NCI-H1417 (cell line): ENCODE measurements at places on chromosomes 6 and 20.

DNA sequence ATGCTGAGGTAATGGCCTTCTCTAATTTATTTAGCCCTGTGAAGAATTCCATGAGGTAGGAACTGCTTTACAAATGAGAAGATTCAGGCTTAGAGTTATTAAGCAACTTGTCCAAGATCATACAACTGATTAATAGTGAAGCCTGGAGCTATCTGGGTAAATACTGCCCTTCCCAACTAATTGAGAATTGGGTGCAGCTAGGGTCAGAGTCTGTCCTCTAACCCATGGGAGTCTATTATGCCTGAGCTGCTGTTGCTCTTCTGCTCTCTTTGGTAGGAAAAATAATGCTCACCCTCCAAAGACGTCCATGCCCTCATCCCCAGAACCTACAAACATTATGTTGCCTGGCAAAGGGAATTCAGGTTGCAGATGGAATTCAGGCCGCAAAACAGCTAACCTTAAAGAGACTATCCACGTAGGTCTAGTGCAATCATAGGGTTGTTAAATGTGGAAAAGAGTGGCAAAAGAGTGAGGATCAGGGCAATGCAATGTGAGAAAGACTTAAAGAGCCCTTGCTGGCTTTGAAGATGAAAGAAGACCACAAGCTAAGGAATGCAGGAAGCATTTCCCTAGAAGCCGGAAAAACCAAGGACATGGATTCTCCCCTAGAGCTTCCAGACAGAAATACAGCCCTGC is 90.1 kb downstream of the SPTLC3 start:
- DNase-seq: no peak

DNA sequence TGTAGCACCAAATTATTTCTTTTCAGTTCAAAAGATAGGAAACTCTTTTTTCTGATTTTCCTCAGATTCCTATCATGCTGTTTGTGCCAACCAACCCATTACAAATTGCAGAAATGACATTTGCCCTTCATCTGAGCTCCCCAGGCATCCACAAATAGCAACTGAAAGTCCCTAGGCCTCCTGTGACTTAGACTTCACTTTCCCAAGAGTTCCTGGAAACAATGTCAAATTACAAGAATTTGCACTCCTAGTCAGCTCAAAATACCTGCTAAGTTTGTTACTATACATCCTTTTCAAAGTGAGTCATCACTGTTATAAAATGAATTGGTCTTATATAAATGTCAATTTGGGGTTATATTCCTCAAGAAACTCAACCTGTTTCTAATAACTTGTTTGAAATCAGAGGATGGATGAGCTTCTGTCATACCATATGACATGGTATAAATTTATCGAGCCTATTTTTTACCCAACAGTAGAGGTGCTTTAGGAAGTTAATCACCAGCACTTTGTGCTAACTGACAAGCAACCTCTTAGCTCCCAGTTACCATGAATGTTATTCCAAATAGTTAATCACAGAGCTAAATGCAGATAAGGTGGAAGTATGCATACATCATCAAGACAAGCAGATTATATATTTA is 256.5 kb downstream of the HACE1 start:
- no peak for DNase-seq

- DNase-seq: no peak
Measured at GRCh38 chr20:37226889-37227288, 34.7 kb downstream of the GHRH start.

- no peak for DNase-seq
Measured at GRCh38 chr20:63158845-63159244, 57.1 kb downstream of the YTHDF1 start.

GRCh38 chr6:150366118-150366778 is 2.6 kb upstream of the IYD start:
- DNase-seq: no peak

- no peak for DNase-seq
Measured at GRCh38 chr6:15131651-15132061, 114.2 kb upstream of the JARID2 start.

- DNase-seq: no peak
Measured at GRCh38 chr6:80939898-80940297, 812.6 kb downstream of the TENT5A start.

DNA sequence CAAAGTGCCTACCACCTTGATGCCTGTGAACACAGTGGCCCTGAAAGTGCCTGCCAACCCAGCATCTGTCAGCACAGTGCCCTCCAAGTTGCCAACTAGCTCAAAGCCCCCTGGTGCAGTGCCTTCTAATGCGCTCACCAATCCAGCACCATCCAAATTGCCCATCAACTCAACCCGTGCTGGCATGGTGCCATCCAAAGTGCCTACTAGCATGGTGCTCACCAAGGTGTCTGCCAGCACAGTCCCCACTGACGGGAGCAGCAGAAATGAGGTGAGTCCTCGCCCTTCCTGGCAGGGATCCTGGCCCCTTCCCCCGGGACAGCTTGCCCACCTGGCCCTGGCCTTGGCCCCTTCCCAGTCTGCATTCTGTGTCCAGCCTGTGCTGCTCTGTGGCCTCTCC is 17.9 kb downstream of the MAVS start:
- no peak for DNase-seq

DNA sequence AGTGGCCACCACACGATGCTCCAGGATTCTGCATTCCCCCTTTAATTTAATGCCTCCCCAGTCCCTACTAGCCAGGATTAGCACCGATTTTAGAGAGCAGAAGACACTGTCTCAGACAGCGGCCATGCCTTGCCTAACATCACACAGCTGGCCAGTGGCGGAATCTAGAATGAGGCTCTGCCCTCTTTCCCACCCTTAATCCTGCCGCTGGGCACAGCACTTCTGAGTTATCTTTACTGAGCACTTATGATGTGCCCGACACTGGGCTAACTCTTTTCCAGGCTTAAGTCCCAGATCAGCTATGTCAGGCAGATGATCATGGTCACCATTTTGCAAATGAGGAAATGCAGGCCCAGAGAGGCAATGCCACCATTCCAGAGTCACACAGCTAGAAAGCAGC is 5.6 kb upstream of the BPIFA2 start:
- no peak for DNase-seq

GRCh38 chr20:17834804-17835203 is 133.8 kb downstream of the SNX5 start:
- DNase-seq: no peak

DNA sequence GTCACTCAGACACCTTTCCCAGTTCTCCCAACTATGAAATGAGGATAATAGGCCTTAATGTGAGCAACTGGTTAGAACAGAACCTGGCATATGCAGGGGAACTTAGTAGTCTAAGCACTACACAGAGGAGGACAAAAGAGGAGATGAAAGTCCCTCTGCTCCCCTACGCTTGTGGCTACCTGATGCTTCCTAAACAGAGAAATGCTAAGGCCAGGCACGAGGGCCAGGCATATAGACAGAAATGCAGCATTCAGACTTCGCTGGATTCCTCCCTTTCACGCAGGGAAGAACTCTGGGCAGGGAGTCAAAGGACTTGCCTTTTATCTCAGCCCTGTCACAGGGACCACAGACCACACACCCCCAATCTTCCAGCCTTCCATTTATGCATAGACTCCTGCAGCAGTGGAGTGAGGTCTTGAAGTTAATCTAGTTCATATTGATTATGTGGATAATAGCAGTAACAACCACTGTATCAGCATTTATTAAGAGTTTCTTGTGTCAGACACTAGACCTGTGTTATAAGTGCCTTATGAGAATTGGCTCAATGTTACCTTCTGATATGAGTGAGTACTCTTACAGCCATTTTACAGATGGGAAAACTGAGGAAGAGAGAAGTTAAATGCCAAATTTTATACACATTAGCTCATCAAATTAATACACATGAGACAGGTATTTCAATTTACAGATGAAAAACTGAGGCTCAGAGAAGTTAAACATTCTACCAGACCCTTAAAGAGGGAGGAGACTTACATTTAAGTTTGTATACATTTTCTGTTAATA is 27.0 kb upstream of the TRAF3IP2 start:
- DNase-seq: no peak

DNA sequence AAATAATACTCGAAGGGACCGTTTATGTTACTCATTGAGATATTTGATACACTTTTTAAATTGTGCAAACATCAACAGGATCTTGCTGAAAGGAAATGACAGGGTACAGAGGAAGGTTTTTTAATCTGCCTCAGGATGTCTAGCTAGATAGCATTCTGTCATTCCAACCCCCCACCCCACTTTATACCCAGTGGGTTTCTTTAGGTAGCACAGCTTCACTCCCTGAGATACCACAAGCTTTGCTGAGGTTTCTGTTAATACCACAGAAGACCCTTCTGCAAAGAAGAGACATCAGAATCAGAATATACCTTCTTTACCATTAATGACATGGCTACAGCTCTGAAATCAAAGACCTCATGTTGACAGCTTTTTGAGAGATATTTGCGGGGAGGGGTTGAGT is 1.3 kb downstream of the PHACTR2 start:
- DNase-seq: peak; percentile 41

DNA sequence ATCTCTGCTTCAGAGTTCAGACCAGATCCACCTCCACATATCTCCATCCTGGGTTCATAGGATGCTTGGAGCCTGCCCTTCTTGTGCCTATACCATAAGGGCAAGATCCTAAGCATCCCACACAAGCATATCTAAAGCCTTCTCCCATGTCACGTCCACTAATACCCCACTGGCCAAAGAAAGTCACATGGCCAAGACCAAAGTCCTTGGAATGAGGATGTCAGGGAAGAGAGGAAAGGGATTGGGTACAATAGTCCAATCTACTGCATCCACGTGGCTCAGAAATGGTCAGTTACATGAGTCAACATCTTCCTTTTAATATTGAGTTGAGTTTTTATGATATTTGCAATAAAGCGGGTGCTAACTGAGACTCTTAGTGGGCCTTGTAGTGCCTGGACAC is 515.9 kb upstream of the SULF2 start:
- DNase-seq: no peak

DNA sequence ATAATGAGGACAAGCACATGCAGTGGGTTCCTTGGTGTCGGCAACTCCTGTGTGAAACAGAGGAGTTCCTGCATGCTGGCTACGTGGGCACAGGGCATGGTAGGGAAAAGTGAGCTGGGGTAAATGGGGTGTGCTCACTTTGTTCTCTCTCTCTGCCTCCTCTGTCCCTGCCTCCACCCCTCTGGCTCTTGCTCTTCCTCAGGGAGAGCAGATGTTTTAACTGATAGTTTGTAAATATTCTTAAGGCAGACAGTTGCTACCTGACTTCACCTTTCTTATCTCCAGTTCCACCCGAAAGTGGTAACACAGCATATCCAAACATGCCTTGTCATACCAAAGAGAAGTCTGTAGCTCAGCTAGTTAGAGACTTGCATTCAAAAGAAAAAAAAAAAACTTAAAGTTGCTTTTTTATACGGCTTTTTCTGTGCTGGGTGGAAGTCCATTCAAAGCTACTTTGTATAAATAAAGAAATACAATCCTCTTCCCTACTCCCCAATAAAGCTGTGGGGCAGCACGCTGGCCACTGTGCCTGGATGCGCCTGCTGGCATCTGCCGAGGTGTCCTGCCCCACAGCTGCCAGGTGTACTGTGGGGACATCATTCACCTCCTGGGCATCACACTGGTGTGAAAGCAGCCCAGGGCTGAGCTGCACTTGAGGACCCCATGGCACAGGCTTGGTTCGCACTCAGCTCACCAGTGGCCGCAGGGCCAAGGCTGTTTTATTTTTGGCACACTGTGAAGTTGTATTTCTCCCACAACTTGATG is 93.6 kb downstream of the FOXC1 start:
- DNase-seq: no peak
